Cerebellar nuclear complex (tissue), 1 donor: ENCODE measurements at places on chromosomes 11 and 22.

- DNase-seq: no peak
Observed at GRCh38 chr11:34273099-34273498, 84.7 kb downstream of the ABTB2 start.

- no peak for DNase-seq
Observed at GRCh38 chr11:17519061-17519885, 24.9 kb downstream of the USH1C start.

DNA sequence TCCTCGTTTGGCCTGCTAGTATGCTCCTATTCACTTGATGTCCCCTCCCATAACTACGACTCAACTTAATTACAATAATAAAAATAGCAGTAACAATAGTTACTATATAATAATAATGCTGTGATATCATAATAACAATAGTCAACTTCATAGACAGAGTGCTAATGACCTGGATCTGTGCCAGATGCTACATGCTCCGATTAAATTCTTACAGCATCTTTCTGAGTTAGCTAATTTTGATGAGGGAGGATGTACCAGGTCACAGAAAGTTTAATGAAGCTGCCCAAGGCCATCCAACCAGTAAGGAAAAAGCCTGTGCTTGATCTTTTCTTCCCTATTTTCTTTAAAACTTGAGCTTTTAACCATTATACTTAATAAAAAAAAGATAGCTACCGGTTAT is 413.4 kb upstream of the LRRC4C start:
- no peak for DNase-seq

GRCh38 chr11:114251815-114252337 is 44.3 kb upstream of the NNMT start:
- no peak for DNase-seq

DNA sequence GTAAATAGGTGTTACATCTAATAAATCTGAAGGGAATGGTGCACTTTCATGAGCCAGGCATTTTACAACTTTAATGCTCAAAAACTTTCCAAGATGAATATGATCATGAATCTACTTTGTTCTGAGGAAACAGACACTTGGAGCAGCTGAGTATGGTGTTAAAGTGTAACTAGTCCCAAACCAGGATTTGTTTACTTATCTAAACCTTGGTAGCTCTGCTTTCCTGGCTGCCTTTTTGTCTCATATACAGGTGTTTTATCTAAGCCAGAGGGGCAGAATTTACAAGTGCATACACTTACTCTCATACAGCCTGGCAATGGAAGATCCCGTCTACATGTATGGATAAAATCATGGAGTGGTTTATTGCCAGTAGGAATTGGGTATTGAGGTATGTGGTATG is 171.5 kb downstream of the FAT3 start:
- DNase-seq: no peak

GRCh38 chr11:95698676-95699557 is 90.7 kb downstream of the FAM76B start:
- DNase-seq: no peak

GRCh38 chr11:18393581-18394274 is 635 bp upstream of the LDHA start:
- DNase-seq: no peak

DNA sequence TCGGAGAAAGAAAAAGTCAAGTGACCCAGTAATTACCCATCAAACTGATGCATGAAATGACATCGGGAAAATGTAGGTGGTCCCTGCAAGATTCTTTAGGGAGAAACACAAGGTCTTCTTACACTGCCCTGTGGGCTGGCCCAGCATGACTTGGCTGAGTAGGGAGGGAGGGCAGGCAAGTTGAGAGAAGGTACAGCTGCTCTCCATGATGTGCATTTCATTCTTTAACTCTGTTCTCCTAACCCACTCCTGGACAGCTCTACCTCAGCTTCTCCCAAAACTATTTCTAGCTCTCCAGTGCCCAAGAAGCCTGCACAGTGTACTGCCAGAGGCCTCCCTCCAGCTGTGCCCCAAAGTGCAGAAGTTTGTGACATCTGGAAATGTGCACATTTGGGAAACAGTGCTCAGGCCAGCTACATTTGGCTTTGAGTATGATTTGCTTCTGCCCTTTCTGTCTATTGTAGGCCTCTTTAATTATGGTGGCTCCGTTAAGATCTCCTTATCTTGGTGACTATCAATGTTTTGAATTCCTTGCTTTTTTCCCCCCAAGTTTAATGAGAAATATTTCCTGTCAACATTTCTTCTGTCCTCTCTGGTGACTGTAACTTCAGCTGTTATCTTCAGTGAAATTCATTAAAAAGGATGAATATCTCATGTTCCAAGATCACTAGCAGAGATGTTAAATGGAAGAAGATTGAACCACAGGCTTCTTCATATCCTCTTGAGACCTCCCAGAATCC is 26.7 kb upstream of the PRSS23 start:
- no peak for DNase-seq

DNA sequence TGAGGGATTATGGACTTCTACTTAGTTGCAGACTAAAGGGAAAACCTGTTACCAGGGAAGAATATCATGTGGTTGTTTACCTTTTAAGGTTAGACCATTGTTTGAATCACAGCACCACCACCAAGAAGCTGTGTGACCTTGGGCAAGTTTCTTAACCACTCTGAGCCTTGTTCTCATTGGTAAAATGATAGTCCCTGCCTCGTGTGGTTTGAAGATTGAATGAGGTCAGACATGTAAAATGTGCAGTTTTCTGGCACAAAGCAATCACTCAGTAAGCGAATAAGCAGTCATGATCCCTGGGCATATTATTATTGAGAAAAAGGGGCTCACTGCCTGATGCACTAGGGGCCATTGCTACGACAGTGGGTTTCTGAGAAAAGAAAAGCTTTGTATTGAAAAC is 28.3 kb downstream of the MOV10L1 start:
- no peak for DNase-seq

DNA sequence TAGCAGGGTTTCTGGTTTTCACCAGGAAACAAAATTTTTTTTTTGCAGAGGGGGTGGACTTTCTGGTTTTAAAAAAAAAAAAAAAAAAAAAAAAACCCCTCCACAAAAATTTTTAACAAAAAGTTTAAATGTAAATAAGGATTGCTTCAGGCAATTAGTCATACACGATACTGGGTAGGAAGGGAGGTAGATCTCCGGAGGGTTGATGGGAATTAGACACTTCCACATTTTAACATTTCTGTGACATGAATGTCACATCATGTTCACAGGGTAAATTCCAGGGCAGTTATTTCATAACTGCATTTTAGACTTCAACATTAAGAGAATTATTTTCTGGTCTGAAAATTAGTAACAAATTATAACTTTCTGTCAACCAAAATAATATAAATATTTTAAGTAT is 15.9 kb downstream of the NUP98 start:
- DNase-seq: no peak

DNA sequence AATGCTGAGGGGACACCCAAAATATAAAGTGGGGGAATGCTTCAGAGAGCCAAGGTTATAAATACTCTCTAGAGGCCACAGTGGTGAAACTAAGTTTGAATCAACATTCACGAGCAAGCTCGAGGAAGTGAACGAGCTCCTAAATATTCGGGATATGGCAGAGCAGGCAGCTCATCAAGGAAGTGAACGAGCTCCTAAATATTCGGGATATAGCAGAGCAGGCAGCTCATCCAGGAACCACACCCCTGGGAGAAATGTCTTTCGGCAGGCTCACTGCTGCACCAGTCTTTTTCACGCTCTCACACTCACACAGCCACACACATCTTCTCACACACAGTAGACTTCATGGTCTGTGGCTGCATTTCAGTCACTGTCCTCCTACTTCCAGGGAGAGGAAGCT is 787.5 kb downstream of the OPCML start:
- DNase-seq: no peak

DNA sequence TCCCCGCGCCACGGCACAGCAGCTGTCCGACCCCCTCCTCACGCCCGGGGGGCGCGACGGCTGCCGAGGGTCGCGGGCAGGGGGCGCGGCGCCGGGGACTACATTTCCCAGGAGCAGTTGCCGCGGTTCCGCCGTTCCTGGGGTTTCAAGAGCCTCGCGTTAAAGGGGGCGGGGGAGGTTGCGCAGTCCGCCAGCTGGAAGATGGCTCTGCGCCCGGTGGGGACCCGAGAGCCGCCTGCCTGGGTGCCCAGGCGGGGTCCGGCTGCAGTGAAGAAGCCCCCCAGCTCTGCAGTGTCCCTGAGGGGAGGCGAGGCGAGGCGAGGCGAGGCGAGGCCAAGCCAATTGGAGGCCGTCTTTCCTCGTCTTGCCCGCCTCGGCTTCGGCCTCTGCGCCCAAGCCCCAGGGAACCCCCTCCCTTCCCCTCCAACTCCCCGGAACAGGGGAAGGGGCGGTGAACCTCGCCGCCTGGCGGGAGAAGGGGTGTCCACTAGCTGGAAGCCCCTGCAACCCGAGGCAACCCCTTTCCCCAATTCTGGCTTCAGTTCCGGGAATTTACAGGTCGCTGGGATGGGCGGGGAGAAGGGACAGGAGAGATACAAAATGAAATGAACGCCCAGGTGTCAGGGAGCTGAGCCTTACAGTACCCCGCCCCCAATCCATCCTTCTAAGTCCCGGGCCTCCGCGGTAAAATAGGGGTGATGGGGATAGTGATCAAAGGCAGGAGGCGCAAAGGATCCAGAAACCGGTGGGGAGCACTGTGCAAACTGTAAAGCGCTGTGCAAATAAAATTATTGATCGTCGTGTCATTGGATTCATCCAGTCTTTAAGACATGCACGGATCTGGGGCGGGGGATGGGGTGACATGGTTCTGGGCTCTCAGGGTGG is 5.2 kb upstream of the GCAT start:
- peak; percentile 32 for DNase-seq

- no peak for DNase-seq
Observed at GRCh38 chr11:82732734-82733443, 775 bp downstream of the FAM181B start.

DNA sequence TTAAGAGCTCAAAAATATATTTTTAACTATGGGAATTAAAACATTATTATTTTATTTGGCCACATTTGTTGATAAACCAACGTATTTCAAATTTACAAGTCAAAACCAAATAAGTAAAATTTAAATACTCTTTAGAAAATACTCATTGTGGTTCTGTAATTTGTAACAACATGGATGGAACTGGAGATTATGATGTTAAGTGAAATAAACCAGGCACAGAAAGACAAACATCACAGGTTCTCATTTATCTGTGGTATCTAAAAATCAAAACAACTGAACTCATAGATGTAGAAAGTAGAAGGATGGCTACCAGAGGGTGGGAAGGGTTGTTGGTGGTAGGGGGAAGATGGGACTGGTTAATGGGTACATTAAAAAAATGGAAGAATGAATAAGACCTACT is 50.8 kb downstream of the STK33 start:
- DNase-seq: no peak

DNA sequence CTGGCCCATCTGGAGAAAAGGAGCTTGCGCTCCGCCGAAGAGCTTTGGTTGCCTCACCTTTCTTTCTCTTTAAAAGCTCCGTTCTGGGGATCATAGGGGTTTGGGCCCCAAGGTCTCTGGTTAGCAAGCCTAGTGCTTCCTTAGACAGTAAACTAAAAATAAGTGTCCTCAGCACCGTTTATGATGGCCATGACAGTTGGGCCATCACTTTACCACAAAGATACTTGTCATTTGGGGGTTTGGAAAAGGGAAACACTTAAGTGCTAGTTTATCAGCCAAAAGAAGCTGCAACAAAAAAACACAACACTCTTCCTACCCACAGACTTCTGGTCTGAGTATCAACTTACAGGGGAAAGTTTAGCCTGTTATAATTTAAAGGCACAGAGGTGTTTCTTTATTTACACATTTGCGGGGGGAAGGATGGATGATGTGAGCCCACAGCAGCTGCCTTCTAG is 88.4 kb upstream of the CD44 start:
- DNase-seq: no peak

- no peak for DNase-seq
Observed at GRCh38 chr11:45610627-45611026, 54.8 kb downstream of the CHST1 start.

GRCh38 chr11:100011697-100012096 is 675.4 kb upstream of the ARHGAP42 start:
- no peak for DNase-seq

GRCh38 chr11:78714539-78714938 is 139.9 kb upstream of the NARS2 start:
- DNase-seq: no peak

DNA sequence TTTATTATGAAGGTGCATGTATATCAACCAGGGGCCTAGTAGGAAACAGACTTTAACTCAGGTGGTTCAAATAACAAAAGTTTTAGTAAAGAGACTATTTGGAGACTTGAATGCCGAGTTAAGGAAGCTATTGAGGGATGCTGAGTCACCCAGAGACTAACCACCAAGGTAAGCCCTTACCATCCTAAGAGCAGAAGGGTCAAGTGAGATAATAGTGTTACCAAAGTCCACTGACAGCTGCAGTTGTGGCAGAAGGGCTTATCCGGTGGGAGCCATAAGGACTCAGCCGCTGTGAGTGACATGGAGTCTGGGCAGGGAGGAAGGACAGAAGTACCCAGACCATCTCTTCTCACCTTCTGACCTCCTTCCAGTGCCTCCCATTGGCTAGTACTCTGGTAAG is 134.0 kb downstream of the INSC start:
- DNase-seq: no peak

DNA sequence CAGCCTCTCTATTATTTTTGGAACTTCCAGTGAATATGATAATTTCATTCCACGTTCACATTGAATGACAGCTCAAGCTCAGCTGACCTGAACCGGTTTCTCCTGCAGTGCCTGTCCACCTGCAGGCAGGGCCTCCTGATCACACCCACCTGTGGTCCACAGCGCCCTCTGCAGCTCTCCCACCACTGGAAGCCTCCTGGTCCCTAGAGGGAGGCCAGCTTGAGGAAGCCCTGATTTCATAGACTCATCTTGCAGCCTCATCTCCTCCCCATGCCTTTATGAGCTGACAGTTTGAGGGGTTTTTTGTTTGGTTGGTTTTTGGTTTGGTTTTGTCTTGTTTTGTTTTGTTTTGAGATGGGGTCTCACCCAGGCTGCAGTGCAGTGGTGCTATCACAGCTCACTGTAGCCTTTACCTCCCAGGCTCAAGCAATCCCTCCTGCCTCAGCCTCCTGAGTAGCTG is 29.9 kb upstream of the MALAT1 start:
- no peak for DNase-seq

DNA sequence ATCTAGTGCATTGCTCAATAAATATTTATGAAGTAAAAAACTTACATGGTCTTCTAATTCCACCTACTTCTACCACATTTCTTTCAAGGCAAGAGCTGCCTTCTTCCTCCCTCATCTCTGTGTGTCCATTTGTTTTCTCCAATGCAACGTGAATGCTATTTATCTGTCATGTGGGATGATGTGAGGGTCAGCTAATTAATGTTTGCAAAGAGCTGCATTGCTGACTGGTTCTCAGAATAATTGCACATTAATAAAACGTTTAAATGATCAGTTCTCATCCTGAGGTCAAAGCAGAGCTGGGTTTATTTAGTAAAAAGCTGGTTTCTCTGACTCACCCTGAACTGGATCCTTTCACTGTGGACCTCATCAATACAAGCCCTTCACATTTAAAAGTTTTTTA is 8.7 kb downstream of the TENM4 start:
- no peak for DNase-seq
